ENCODE measurements at places on chromosomes 5 and 9. TPM values are rescaled to one million over a fixed set of nuclear protein-coding genes. Genes with fewer than 3 reads are reported as not detected.

GAS1 gene
- total RNA-seq, result 86.5 TPM

FLT4 gene
- total RNA-seq, result 6.6 TPM

LSM11 gene
- 7.3 TPM for total RNA-seq

ANKRD31 gene
- 0.27 TPM for total RNA-seq

TAF11L5 gene
- not detected for total RNA-seq

C5orf63 gene
- total RNA-seq, result 5.0 TPM

FOXI1 gene
- not detected for total RNA-seq

B4GALT1 gene
- total RNA-seq, result 14.6 TPM

OTP gene
- not detected for total RNA-seq

STOML2 gene
- total RNA-seq, result 77.7 TPM

POLE3 gene
- 39.1 TPM for total RNA-seq

JAKMIP2 gene
- 2.0 TPM for total RNA-seq

FRRS1L gene
- total RNA-seq, result 1.9 TPM

PCDHA12 gene
- 0.09 TPM for total RNA-seq

ARSI gene
- 6.8 TPM for total RNA-seq

OR1Q1 gene
- total RNA-seq, result not detected

TCF7 gene
- 0.84 TPM for total RNA-seq

TLE1 gene
- total RNA-seq, result 44.2 TPM

DPYSL3 gene
- 87.5 TPM for total RNA-seq

CARD6 gene
- total RNA-seq, result 2.2 TPM
